ENCODE measurements at places on chromosomes 6 and 20.

- no peak for DNase-seq
Measured at GRCh38 chr20:45304464-45304999, 2.1 kb upstream of the RBPJL start.

DNA sequence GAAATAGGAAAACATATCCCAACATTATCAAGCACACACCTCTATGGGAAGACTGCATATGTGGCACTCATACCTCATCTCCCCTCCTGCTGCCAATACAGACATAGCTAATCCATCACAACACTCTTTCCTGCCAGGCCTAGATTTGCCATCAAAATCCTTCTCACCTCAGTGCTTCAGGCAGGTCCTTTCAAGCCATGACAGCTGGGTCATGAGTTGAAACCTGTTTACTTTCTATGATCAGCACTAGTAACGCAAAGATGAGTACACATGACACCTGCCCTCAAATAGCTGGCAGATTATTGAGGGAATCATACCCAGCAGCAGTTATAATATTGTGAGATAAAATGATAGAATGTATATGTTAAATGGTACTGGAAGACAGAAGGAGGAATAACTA, 183.1 kb downstream of the AIG1 start:
- no peak for DNase-seq

- no peak for DNase-seq
Measured at GRCh38 chr6:119267126-119267905, 82.2 kb downstream of the MAN1A1 start.

DNA sequence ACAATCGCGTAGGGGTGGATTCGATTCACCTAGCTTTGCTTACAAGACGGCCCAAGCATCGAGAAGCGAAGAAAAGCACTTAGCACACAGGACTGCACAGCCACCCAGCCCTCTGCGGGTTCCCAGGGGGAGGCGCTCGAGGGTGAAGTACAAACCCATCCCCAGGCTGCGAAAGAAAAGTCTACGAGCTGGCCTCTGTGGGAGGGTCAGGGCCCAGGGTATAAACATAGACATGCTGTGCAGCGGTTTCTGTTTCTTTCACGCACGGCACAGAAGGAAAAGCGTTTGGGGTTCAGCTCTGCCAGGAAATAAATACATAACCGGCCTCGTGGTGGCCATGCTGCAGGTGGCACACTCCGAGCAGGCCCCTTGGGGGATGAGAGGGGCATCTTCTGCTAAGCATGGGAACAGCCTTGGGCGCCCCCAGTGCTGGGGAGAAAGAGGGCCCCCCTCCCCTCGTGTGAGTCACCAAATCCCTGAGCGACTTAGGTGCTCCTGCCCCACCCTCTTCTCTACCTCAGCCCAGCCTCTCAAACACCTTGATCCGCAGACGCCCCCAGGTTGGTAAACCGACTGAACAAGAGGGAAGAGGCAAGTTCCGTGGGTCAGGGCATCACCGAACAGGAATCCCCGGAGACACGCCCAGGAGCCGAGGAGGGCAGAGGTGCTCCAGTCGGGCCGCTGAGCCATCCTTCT, 91.6 kb upstream of the RIPOR2 start:
- DNase-seq: peak; percentile 61

DNA sequence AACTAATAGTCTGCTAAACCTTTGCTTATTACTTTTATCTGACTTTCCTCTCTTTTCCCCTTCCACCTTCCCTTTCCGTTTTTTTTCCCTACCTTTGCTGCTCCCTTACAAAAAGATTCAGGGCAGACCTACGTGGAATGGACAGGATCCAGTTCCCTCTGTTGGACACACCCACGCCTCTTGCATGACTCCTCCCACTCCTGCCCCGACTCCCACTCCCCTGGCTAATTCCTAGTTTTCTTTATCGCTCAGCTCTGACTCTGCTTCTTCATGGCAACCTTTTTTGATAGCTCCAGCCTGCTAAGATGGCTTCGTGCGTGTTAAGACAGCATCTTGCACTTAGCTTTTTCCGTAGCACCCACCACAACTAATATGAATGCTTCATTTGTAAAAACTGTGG, 715.6 kb upstream of the NRSN1 start:
- DNase-seq: no peak

- DNase-seq: no peak
Measured at GRCh38 chr6:13667655-13668054, 44.0 kb downstream of the RANBP9 start.

- DNase-seq: no peak
Measured at GRCh38 chr6:143336446-143337152, 113.9 kb downstream of the ADAT2 start.

- no peak for DNase-seq
Measured at GRCh38 chr20:4592316-4593148, 129.2 kb upstream of the PRND start.

DNA sequence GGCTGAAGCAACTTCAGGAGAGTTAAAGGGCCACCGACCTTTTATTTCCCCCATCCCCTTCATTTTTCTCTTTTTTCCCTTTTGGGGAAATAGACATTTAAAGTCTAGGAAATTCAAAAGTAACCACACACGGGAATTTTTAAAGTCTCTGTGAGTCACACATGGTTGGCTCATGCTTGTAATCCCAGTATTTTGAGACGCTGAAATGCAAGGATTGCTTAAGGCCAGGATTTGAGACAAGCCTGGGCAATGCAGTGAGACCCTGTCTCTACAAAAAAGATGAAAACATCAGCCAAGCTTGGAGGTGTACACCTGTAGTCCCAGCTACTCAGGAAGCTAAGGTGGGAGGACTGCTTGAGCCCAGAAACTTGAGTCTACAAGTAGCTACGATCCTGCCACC, 34.2 kb downstream of the KATNA1 start:
- no peak for DNase-seq

- DNase-seq: no peak
Measured at GRCh38 chr6:137867685-137868509, 838 bp downstream of the TNFAIP3 start.

DNA sequence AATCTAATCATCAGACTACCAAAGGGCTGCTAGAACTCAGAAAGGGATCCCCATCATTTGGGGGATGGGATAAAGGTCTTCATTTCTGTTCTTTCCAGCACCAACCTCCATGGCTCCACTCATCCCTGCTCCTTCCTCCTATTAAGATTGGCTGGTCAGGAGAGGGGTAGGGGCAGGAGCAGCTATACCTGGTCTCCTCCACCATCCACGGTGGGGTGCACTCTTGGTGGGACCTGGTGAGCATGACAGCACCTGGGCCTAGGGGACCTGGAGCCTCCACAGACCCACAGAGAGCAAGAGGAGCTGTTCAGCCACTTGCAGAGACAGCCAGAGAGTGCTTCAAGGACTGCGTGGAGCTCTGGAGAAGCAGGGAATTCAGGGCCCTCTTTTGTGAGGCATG, 6.1 kb upstream of the ULBP2 start:
- no peak for DNase-seq

GRCh38 chr6:89243331-89243629, 26.1 kb upstream of the GABRR1 start:
- DNase-seq: no peak

DNA sequence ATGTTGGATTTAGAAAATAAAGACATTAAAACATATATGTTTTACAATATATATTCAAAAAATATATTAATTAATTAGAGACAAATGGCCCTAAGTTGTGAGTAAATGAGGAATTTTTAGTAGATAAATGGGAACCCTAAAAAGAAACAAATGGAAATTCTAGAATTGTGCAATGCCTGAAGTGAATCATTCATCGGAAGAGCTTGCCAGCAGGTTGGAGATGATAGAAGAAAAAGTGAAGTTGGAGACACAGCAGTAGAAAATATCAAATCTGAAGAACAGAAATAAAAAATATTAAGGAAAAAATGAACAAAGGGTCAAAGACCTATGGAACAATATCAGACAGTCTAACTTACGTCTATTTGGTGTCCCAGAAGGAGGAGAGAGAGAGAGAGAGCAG, 109.4 kb upstream of the NEDD9 start:
- no peak for DNase-seq

GRCh38 chr20:37361336-37361735, 15.4 kb downstream of the SRC start:
- DNase-seq: no peak

- no peak for DNase-seq
Measured at GRCh38 chr20:20363434-20363798, 4.5 kb upstream of the INSM1 start.

DNA sequence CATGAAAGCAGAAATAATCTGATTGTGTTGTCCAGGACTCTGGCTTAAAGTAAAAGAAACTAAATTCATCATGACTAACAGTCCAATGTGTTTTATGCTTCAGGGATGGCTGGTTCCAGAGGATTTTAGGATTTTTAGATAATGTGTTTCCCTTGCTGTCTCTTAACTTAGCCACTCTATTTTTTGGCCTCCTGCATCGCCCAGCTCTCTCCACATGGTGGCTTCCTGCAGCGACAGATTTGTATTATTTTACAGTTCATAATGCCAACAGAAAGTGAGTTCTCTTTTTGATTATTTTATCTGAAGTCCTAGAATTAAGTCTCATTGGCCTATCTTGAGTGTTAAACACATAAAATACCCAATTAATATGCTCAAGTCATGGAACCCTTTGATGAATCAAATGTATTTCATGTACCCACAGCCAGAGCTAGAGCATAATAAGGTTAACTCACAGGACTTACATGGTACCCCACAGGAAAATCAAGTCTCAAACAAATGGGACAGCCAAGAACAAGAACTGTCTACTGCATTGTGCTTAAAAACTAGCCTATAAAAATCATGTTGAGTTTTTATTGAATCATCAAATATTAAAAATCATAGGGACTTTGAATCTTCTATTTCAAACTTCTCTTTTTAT, 582.5 kb downstream of the DOK5 start:
- DNase-seq: no peak

DNA sequence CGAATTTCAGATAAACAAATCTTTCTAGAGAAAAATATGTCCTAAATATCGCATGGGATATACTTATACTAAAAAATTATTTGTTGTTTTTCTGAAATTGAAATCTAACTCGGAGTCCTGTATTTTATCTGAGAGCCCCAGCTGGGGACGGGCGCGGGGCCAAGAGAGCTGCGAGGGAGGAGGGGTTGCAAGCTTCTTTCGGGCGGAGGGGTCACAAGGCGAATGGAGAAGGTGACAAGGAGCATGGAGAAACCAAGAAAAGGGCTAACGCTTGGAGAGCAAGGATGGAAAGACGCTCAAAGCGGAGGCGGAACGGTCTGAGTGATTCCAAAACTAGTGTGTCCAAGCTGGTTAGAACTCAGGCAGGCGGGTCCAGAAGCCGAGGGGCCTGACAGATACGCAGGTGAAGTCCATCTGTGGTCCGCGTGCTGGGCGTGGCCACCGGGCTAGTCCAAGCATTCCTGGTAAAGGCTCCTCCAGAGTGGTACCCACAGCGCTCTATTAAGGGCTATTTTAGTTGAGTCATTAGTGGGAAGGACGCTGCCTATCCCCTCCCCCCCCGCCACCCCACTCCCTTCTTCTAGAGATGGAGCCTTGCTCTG, 41.5 kb upstream of the ZNFX1 start:
- DNase-seq: no peak

DNA sequence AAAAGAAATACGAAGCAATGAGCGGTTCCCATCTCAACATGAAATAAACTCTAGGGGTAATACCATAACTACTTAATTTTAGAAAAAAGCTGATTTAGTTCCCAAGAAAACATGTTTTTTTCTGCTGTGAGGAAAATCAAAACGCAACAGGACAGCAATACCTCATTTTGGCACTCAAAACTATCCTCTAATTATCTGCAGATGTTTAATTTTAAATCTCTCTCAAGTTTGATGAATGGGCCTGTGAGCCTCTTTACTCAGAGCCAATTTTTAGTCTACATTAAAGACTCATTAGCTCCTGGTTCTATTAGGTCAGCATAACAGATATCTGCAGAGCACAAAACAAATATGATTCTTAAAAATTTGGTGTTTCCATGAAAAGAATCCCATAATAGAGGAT, 28.1 kb downstream of the RNF24 start:
- no peak for DNase-seq

GRCh38 chr20:58981628-58982364, 740 bp downstream of the NELFCD start:
- DNase-seq: no peak

DNA sequence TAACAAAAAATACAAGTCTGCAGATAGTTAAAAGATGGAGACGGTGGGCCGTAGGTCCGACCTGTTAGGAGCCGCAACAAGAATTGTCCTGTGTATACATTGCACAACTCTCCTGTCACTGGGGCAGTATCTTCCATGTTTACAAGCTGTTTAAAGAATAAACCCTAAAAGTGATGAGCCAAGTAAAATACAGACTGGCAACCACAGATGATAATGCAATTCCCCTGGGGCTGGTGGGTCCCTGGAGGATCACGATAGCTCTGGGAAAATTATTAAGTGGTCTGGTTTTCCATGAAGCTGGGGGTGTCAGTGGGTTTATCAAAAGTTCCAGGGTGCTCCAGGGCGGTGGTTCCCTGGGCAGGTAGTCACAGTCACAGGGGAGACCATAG, 8.1 kb upstream of the FAM50B start:
- no peak for DNase-seq

DNA sequence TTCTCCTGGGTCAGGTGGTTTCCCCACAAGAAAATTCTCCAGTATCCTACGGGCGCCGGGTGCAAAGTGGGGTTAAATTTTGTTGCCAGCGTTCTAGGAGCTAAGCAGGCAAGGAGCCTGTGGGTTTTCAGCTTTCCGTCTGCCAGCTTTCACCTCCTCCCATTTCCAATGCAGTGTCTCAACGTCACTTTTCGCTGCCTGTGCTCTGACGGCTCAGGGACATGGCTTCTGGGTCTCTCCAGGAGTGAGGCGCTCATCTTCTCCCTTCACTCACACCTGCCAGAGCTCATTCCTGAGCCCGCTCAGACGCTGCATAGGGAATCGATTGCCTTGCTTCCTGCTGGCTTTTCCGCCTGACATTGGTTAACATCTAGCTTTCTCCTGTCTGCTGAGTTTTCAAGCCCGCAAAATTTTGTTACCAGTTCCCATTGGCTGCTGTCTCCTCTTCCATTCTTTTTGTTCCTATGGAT, 7.3 kb upstream of the NAA20 start:
- DNase-seq: no peak

GRCh38 chr6:100479179-100480035, 14.7 kb upstream of the SIM1 start:
- DNase-seq: no peak

- no peak for DNase-seq
Measured at GRCh38 chr20:5770987-5771318, 20.8 kb downstream of the SHLD1 start.

- no peak for DNase-seq
Measured at GRCh38 chr6:123771126-123771525, 32.5 kb upstream of the NKAIN2 start.

DNA sequence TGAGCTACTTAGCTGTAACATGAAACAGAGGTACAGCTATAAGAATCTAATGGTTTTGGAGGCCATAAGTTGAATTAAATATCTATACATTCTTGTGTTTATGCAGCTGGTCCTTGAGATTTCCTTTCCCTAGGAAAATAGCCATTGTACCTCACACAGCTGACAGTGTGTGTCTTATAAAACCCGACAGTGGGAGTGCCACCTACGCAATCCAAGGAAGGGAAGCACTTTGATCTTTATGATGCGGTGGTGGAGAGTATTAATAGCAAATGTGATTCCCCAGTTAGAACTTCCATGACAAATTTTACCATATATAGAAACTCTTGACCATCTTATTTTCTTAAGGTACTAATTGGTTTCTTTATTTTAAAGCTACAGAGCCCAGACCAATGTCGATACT, 149.5 kb downstream of the TMEM200A start:
- DNase-seq: no peak
